ENCODE measurements at places on chromosomes 16 and 17.

DNA sequence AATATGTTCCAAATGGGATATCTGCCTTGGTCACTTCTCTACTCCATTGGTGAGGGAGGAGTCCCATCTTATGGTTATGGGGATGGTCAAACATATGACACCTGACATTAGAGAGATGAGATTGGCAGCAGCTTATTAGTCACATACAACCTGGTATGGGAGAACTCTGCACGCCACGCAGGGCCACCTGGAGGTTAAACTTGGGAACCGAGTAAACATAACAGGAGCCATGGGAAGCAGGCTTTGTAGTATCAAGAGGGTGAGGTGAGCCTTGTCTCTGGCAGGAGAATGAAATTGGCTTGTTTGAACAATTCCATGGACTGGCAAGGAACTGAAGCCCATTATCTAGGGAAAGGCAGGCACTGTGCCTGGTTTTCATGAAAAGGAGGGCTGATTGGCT, 238.7 kb upstream of the ELAC2 start:
- no peak for DNase-seq

DNA sequence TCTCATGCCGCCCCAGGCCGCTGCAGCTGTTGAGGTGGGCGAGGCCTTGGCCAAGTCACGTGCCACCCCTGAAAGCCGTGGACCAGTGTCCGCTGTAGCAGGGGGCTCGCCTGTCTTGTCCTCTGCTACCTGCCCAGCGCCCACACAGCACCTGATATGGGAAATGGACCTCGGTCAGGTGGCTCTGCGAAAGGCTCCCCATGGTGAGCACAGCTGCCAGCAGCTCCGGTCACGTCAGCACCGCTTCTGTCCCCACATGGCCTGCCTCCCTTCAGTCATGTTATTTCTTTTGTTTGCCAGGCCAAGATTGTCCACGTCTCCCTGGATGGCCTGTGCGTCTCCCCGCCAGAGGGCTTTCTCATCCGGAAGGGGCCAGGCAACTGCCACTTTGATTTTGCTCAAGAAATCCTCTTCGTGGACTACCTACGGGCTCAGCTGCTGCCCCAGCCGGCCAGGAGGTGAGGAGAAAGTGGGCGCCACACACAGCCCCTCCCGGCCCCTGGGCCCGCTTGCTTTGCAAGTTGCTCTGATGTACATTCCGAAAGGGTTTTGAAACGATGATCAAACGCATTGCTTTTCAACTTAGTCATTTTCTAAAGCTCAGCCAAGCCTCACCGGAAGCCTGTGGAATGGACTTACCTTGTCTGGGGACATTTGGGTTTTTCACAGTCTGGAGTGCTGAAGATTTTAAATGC, 219.8 kb downstream of the KATNIP start:
- peak; percentile 48 for DNase-seq

GRCh38 chr16:21005008-21005407, 104.4 kb downstream of the LYRM1 start:
- DNase-seq = no peak

GRCh38 chr17:9403257-9403656, 172.4 kb downstream of the STX8 start:
- no peak for DNase-seq

DNA sequence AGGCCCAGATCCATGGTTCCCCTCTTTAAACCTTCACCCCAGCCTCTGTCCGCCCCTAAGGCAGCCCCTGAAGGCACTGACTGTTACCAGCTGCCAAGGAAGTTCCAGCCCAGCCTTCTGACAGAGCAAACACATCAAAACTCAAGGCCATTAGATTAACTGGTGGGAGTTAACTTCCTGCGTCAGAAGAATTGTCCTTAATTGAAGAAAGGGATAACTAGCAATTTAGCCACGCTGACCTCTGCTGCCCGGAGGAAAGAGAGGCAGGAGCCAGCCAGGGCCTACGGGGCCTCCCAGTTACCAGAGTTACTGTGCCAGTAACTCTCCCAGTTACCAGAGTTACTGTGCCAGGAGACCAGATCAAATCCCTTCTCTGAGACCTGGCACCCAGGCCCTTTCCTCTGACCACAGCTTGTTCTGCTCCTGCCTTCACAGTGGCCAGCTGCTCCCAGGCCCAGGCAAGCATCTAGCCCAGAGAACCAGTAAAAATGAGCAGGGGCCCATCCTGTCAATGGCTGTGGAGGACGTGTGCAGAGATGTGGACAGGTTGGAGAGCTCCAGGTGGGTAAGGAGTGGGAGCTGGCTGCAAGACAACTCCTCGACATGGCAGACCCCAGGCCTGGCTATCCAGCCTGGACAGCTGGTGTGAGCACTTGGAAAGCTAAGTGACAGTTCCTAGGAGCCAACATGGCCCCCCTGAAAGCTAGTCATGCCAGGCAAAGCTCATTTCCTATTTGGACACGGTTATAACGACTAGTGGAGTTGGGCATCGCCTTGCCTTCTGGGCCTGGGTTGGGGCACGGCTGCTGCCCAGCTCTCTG, 2.8 kb upstream of the PITPNM3 start:
- DNase-seq = no peak

DNA sequence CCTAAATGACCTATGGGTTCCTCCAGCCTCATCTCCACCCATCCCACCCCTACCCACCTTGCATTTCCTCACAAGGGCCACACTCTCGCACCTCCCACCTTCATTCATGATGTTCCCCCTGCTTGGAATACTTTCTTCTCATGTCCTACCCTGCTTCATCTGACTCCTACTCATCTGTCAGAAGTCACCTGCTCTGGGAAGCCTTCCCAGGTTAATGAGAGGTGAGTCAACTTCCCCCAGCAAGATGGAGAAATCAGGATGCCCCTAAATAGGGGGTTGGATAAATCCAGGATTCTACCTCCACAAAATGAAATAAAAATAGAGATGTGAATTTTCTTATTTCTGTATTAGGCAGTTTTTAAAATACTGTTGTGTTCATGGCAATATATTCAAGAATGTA, 51.0 kb upstream of the WSB1 start:
- no peak for DNase-seq

DNA sequence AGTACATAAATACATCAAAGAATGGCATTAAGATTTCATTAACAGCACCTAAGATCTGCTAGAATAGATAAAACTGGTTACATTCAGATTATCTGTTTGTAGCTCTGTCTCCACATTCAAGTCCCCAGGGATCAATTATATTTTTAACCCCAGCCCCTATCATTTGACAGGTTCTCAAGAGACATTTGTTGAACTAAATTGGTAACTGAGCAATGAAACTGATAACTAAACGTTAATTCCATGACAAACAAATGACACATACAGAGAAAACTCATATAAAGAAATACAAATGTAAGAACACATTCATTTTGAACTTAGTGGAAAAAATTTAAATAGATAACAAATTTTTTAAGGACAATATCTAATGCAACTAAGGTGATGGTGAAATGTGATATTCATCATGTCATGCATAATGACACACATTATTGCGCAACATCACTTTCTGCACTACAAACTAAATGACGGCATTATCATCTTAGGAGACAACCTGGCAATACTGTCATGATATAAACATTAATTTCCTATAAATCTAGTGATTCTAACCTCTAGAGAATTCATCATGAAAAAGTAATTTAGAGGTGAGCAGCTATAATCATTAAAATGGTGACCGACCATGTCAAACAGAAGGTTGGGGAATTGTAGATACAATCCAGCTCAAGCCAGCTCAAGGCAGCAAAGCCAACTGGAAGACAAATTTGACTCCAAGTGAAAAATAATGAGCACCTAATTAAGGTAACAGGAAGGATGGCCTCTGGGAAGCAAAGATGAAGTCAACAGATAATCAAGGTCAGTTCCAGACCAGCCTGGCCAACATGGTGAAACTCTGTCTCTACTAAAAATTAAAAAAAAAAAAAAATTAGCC, 9.5 kb downstream of the ARHGAP17 start:
- no peak for DNase-seq

DNA sequence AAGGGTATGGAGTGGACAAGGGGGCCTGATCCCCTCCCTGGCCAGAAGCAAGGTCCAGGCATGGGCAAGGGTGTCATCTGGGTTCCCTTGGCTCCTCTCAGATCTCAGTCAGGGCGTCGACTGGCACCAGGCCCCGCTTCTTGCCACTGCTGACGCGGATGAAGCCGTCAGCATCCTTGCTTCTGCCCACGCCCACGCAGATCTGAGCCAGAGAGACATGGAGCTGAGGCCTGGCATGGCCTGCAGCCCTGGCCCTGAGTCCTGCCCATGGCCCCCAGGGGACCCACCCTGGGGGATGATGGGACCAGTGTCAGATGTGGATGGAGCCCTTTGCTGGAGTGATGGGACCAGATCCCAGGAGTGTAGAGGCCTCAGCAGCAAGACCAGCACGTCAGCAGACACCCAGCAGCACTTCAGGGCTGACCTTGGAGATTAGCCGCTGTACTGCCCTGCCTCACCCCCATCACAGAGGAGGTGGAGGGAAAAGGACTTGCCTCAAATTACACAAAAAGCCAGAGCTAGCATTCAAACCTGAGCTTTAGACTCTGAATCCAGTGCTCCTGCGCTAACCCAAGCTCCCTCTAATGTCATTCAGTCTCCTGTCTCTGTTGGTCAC, 12.2 kb downstream of the RPL19 start:
- no peak for DNase-seq

Measured in fibroblast of skin of scalp (primary cell).